Stimulated activated CD4-positive, alpha-beta T cell treated with anti-CD3 and anti-CD28 coated beads, Interleukin-12 subunit alpha, Interleukin-12 subunit beta, amount 100 ng/mL, for 4 hours (primary cell): ENCODE measurements at places on chromosomes 6 and 20.

- DNase-seq, result no peak
Measured at GRCh38 chr6:157751547-157752200, 71.4 kb upstream of the SNX9 start.

GRCh38 chr6:139521338-139521737, 146.9 kb upstream of the CITED2 start:
- no peak for DNase-seq

DNA sequence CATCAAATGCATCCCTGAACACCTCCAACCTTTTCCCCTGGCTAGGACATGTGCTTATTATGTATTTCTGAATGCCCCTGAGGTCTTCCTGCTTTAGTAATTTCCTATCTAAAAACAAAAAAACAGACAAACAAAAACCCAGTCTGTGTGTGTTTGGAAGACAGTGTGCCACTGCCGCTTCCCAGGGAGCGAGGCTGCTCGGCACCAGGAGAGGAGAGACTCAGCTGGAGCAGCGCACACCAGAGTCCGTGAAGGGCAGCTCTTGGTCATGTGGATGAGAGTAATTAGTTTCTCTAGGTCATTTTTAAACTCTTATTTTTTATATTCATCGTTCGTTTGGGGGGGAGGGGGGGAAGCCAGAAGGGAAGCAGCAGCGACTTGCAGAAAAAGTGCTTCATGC, 10.0 kb upstream of the ANKRD60 start:
- no peak for DNase-seq

- no peak for DNase-seq
Measured at GRCh38 chr20:571754-572441, 28.3 kb upstream of the CSNK2A1 start.

DNA sequence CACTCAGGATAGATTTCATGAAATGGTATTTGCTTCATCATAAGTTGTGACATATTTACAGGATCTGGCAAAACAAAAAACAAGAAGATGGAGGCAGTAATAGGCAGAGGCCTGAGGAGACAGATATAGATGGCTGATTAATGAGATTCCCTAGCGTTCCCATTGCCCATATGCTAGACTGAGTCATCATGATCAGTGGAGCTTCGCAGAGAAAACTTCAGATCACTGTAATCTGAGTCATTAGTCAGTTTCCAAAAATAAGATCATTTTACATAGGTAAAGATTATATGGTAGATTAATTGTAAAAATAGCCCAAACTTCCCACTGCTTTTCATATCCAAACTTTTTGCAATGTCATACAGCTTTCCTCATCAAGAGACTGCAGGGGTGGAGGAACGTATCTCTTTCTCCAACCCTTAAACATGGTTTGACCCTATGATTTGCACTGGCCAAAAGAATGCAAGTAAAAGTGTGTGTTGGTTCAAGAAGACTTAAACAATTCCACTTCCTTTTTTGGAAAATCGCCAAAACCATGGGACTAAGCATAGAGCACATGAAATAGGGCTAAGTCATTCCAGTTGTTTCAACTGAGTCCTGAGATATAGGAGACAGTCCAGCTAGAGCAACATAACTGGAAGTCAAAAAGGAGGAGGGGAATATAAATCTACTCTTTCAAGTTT, 626.0 kb downstream of the RNF144B start:
- no peak for DNase-seq

DNA sequence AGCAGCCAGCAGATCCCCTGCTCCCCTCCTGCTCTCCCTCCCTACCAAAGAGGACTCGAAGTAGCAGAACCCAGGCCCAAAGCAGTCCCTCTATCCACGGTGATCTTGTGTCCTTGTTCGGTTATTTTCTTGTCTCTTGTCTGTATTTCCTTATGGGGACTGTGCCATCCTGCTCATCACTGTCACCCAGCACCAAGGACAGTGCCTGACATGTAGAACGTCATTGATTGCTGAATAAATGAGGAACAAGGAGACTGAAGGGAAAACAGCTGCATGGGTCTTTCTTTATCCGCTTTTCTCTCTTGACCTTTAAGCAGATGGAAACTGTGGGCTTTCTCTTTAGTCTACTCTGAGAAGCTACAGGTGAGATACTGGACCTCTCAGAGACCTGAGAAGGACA, 29.4 kb upstream of the ZNF831 start:
- DNase-seq, result no peak

- no peak for DNase-seq
Measured at GRCh38 chr6:120671519-120671918, 662.8 kb downstream of the TBC1D32 start.

- DNase-seq, result no peak
Measured at GRCh38 chr6:84766799-84767525, 2.6 kb upstream of the TBX18 start.

DNA sequence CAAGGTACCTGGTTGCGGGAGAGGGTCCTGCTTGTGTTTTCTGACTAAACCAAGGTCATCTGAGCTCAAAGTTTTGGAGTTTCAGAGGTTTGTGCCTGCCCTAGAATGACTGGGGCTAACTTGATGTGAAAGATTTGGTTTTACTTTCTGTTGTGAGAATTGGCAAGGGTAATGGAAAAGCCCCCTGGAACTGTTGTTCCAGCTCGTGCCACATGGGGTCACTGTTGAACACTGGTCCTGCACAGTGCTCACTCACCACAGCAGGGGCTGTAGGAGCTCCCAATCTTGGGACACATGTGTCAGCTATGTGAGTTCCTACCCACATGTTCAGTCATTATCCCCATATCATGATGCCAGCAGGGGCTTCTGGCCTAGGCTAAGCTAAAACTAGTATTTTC, 6.5 kb downstream of the TGM6 start:
- DNase-seq, result peak; percentile 38

GRCh38 chr20:24669701-24670100, 200.3 kb downstream of the SYNDIG1 start:
- no peak for DNase-seq

GRCh38 chr6:30557683-30557981, 537 bp downstream of the PRR3 start:
- DNase-seq, result no peak

GRCh38 chr20:18831830-18832499, 18.4 kb downstream of the SCP2D1 start:
- no peak for DNase-seq

GRCh38 chr20:37423545-37423944, 77.6 kb downstream of the SRC start:
- no peak for DNase-seq

GRCh38 chr6:26205161-26205624, 118.0 kb downstream of the HFE start:
- DNase-seq, result peak; percentile 63

- DNase-seq, result no peak
Measured at GRCh38 chr6:168169624-168170023, 90.6 kb upstream of the FRMD1 start.

DNA sequence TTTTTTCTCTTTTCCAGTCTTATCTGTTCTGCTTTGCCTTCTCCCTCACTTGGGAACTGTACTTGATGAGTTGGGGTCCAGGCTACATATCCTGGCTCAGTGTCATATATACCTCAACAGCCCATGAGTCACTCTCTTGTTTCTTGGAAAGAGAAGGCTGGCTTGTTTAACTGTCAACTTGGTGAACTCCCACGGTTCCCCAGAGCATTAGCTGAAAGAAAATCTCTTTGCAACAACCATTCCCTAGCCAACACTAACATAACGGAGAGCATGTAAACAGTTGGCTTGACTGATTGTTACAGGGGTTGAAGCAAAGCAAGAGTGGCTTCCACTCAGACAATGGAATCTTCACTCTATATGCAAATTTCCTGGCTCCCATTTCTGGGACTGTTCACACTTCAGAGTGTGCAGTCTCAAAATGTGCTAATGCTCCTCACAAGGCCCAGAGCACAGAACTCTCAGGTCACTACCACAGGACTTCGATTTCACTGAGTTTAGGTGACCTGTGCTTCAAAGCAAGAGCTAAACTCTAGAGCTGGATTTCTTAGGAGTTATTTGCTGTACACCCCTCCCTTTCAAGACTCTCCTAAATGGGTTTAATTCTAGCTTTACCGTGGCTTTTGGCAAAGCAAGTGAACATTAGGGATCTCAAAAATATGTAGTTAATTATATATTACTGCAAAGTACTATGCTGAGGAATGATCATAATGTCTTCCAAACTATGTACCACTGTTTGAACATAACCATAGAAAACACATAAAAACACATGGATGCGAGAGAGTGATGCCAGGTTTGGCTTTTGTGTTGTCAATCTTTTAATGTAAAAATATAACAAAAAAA, 609.8 kb downstream of the RFPL4B start:
- DNase-seq, result no peak

GRCh38 chr6:31727034-31727716, 1.9 kb downstream of the DDAH2 start:
- no peak for DNase-seq

- DNase-seq, result no peak
Measured at GRCh38 chr6:165704045-165704748, 41.2 kb upstream of the PDE10A start.

DNA sequence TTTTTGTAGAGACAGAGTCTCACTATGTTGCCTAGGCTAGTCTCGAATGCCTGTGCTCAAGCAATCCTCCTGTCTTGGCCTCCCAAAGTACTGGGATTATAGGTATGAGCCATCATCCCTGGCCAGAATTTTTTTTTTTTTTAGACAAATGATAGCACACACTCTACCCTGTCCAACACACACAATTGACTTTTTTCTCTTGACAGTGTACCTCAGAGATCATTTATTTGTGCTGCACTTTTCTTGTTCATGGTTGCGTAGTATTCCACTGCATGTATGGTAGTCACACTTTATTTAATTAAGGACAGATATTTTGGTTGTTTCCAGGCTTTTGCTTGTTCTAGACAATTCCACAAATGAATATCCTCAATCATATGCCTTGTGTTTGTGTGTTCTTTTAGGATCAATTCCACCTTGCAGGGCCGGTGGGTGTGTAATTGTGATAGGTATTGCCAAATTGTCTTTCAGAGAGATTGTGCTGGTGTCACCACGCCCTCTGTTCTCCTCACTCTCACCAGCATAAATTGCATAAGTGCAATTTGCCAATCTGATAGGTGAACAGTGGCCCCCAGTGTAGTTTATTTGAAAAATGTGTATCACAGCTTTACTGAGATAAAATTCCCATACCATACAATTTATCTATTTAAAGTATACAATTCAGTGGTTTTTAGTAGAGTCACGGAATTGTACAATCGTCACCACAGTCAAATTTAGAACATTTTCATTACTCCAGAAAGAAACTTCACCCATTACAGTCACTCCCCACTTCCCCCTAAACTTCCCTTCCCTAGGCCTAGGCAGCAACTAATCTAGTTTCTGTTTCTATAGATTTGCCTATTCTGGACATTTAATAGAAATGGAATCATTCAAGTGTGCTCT, 20.1 kb downstream of the SRC start:
- no peak for DNase-seq

GRCh38 chr20:62978561-62978943, 26.0 kb downstream of the SLC17A9 start:
- no peak for DNase-seq

DNA sequence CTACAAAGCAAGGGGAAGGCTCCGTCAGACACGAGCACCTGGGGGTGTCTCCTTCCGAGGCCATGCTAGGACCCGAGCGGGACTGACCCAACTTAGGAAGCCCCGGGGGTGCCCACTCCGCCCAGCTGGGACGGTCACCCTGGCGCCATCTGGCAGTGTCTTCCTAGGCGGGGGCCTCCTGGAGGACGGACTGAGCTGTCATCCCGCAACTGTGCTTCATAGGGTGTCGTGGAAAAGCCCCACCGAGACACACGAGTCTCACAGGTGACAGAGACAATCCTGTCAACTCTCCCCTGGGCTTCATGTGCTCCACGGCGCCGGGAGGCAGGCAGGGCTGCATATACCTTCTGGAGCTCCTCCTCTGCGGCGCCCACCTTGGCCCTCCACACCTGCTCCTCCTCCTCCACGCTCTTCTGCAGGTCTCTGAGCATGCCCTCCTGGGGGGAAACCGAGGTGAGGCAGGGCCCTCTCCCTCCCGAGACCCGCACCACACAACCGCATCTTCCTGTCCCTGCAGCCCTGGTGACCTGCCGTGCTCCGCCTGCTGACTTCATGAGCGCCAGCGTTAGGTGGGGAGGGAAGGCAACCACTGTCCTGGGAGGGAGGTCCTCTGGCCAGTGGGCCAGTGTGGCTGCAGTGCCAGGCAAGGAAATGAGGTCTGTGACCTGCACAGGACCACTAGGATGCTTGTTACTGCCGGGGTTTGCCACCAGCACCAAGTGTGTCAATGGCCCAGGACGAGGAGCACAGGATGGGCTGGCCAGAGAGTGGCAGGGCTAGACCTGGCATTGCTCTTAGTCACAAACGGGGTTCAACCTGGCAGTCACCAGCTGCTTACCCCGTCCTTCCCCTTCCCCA, 50.7 kb downstream of the DSTN start:
- DNase-seq, result no peak

GRCh38 chr20:37523911-37524700, 3.1 kb downstream of the NNAT start:
- no peak for DNase-seq

GRCh38 chr20:18034039-18034438, 23.7 kb downstream of the OVOL2 start:
- no peak for DNase-seq

- DNase-seq, result no peak
Measured at GRCh38 chr6:42783876-42784642, 2.2 kb downstream of the BICRAL start.

- DNase-seq, result peak; percentile 4
Measured at GRCh38 chr6:87393026-87393622, 14.6 kb upstream of the CFAP206 start.

DNA sequence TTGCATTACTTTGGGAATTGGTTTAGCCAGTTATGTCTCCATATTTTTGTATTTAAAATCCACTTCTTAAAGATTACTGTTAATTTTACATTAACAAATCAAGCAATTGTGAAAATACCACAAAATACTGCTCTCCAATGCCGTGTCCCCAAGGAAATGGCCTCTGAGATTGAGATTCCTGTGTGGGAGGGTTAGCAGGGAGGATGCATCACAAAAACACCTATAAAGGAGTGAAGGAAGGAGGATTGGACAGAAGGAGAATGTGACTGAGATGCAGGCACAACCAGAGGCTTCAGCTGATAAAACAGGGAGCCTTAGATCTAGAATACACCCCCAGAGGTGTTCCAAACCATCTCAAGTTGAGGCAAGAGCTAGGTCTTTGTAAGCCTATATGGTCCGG, 34.2 kb upstream of the NKAIN2 start:
- DNase-seq, result no peak

GRCh38 chr6:136095986-136096385, 154.1 kb downstream of the MTFR2 start:
- DNase-seq, result no peak

DNA sequence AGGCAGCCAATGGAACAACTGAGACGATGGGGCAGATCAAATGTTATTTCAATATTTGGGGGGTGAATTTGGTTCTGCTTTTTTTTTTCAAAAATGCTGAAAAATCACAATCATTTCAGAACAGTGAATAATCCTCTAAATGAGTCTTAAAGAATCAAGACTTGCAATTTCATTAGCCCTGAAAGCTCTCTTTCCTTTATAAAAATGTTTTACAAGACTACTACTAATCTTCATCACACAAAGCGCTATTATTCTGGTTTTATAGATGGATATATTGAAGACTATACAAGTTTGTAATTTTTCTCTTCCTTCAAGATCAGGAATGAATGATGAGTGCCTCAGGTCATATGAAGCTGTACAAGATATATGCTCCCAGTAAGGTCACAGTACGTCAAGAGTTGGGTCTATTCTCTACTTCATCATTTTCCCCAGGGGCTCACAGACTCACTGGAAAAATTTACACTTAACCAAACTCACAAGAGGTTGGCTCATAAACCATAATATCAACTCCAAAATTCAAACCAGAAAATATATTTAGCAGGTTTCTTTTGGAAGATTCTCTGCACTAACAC, 19.5 kb downstream of the RNF24 start:
- no peak for DNase-seq
